ENCODE measurements at places on chromosomes 2 and 18.

- DNase-seq, result no peak
These were observed 5.8 kb upstream of the SLC20A1 start for GRCh38 chr2:112639936-112640335.

DNA sequence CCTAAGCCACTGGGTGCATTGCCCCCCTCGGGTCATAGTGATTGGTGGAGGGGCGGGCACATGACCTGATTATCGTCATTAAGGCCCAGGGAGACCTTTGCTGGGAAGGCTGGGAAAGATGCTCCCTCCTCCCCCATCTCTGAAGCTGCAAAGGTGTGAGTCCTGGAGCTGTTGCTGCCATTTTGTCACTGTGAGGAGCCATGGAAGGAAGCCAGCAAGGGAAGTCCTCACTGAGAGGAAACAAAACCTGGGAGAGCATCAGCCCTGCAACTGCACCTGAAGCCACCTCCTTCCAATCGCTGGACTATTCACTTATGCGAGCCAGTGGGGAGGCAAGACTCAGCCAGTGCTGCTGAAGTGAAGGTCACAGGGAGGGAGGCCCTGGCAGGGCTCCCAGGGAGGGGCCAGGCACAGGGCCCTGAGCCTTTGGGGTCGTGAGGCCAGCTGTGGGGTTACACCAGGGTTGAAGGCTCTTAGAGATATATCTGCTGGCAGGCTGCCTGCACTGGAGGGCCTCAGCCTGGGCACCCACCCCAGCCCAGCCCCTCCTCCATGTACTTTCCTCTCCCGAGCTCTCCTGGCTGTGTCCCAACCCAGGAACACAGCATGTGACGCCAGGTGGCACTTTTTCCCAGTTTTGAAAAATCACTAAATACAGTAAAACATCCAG, 10.7 kb upstream of the FAHD2A start:
- DNase-seq, result no peak

DNA sequence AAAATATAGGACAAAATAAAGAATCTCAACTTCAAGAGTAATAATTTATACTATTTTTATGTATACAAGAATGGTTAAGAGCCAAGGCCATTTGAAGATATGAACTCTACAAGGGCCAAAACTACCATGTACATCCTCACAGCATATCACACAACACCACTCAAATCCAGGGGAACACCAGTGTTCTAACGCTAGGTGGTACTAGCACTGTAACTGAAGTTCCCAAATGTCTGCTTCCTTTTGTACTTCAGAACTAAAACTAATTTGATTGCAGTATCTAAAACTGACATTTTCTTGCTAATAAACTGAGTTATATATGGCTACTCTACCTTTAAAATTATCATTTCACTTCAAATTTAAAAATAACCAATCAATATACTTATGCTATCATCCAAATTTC, 47.0 kb downstream of the REV1 start:
- no peak for DNase-seq

GRCh38 chr2:43075054-43075593, 151.3 kb downstream of the ZFP36L2 start:
- DNase-seq, result no peak

GRCh38 chr2:132671151-132671835, 1.3 kb upstream of the LYPD1 start:
- no peak for DNase-seq

DNA sequence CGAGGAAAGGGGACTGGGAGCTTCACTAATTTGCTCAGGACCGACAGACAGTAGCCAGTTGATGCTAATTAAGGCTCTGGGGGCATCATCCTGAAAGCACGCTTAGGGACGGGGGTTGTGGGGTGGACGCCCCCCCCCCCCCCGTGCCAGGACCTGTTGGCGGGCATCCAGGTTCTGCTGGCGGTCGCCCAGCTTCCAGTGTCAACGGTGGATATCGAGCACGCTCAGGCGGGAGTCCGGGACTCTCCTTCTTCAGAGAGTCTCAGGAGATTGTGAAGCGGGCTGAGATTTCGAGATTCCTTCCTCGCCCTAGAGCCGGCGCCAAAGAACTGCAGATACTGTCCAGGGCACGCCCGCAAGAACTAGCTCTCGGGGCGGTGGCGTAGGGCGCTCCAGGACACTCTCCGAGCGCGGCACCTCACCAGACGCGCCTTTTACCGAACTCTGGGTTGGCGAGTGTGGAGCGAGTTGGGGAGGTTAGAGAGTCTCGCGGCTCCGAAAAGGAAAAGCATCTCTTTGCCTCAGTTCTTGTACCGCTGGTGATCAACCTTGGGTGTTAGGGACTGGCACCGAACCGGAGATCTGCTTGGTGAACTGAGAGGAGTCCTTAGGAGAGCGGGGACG, 5.6 kb downstream of the RAX start:
- no peak for DNase-seq

GRCh38 chr2:215745331-215745730, 268.0 kb downstream of the MREG start:
- no peak for DNase-seq

GRCh38 chr2:44201648-44202165, 33.0 kb downstream of the PPM1B start:
- DNase-seq, result no peak

GRCh38 chr18:25190472-25190871, 161.5 kb downstream of the ZNF521 start:
- DNase-seq, result no peak

DNA sequence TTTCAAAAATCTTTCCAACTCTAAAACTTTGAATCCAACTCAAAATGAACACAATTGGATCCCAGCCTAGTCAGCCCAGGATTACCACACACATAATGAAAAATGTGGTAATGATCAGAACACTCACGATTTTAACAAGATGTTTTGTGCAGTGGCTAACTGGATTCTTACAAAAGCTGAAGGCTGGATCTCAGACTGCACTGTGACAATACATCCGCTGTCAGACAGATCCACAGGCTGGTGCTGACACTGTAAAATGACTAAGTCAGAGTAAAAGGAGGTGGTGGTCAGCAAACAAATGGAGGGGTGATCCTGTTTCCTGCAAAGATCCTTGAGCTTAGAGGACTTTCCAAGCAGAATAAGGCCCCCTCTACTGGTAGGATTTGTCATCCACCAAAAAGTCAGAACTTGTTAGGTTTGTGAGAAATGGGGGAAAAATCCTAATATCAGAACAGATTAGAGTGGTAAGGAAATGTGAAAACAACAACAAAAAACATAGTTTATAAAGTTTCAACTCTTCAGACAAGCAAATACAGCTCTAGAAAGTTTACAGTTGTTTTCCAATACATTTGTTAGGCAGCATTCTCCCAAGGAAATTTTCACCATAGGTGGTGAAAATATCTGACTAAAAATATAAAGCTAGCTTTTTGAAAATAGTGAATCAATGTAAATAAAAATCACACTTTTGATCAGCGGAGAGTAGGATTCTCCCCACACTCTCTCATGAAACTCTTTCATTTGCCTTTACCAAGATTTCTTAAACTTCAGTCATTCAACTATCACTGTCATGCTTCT, 211.9 kb downstream of the AGPS start:
- no peak for DNase-seq

DNA sequence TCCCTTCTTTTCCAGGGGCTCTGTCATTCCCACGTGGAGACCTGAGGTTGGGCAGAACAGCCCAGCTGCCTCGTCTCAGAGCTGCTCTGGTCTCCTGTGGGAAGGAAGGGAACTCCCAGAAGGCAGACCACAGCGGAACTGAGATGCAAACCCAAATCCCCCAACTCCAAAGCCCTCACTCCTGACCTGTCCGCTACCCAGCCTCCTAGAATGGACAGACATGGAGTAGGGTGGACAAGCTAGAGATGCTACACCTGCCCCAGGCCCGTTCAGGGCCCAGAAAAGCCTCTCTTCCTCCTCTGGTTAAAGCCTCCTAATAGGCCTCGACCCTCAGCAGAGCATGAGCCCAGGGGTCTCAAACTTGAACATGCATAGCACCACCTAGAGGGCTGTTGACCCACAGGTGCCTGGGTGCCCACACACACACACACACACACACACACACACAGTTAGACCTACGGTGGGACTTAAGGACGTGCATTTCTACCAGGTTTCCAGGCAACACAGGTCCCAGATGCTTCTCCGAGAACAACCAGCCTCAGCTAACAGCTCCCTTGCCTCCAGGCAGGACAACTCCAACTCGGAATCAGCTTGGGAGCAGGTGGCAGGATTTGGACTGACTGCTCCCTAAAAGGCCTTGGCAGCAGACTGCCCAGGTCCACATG, 93.5 kb downstream of the TNS1 start:
- no peak for DNase-seq

GRCh38 chr18:73366713-73367112, 498.9 kb upstream of the NETO1 start:
- DNase-seq, result no peak

GRCh38 chr2:3117650-3118216, 259.9 kb downstream of the EIPR1 start:
- DNase-seq, result no peak

GRCh38 chr2:170521299-170521698, 193.8 kb upstream of the SP5 start:
- no peak for DNase-seq

DNA sequence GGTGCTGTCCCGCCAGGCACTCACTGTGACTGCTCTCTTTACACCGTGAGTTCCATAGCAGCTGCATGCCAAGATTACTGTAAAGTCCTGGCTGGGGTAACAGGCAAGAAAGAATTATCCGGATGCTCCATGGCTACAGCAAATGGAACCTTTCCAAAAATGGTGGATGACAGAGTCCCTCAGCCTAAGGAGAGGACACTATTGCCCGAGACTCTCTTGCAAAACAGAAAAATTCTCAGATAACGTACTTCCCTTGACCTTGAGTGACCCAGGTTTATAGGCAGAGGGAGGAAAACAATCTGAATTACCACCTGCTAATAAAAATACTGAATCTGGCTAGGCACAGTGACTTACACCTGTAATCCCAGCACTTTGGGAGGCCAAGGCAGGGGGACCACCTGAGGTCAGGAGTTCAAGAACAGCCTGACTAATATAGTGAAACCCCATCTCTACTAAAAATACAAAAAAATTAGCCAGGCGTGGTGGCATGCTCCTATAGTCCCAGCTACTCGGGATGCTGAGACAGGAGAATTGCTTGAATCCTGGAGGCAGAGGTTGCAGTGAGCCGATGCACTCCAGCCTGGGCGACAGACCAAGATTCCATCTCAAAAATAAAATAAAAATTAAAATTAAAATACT, 4.5 kb downstream of the CYS1 start:
- no peak for DNase-seq

GRCh38 chr2:27729198-27729597, 42.3 kb upstream of the MRPL33 start:
- no peak for DNase-seq

GRCh38 chr2:114108824-114109416, 219.0 kb downstream of the ACTR3 start:
- no peak for DNase-seq

DNA sequence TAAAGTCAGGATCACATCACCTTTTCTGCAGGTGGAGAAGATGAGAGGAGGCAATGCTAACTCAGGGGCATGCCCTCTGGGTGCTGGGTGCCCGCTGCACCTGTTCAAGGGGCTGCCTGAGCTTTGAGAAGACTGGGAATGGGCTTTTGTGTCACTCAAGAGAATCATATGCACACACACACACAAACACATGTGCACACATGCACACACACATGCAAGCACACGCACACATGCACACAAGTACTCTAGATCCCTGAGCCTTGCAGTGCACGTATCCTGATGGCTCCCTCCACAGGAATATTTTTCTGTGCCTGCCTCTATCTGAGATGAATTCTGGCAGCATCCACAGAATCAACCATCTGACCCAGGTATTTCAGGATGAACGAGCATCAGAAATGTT, 110.0 kb upstream of the TEX51 start:
- DNase-seq, result no peak

GRCh38 chr2:197052356-197052755, 125.8 kb upstream of the PGAP1 start:
- no peak for DNase-seq

GRCh38 chr2:240848900-240849680, 19.5 kb upstream of the AGXT start:
- no peak for DNase-seq

- no peak for DNase-seq
These were observed 642 bp upstream of the KCNK3 start for GRCh38 chr2:26691881-26692278.

DNA sequence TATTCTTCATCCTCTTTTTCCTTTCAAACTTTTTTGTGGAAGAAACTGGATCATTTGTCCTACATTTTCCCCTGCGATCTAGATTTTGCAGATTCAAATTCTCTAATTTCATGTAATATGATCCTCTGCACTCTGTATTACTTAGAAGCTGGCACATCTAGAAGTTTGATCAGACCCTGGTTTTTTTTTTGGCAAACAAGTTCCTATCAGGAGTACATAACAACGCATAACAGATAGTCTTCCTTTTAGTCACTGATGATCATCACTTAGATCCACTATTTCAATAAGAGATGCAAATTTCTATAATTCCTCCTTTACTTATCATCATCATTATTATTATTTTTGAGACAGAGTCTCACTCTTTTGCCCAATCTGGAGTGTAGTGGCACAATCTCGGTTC, 117.1 kb downstream of the CDH2 start:
- no peak for DNase-seq

Data from type B pancreatic cell (in vitro differentiated cells).